ENCODE measurements at places on chromosomes 3 and 15.

GRCh38 chr3:150412561-150413231, 4.6 kb downstream of the TSC22D2 start:
- no peak for DNase-seq

DNA sequence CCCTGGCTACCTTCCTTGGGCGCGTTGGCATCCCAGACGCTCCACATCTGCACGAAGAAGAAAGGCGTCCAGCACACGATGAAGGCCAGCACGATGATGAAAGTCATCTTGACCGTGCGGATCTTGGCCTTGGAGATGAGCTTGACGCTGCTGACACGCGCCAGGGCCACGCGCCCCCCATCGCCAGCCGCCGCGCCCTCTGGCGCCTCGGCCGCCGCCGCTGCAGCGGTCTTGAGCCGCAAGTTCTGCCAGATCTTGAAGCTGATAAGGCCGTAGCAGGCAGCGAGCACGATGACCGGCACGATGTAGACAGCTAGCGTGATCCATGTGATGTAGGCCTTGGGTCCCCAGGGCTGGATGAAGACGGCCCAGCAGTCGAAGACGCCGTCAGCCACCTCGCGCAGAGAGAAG, 2.2 kb downstream of the OXTR start:
- no peak for DNase-seq

GRCh38 chr3:160784853-160785252, 28.8 kb downstream of the PPM1L start:
- no peak for DNase-seq

GRCh38 chr3:155497930-155498647, 204.6 kb upstream of the STRIT1 start:
- no peak for DNase-seq

- no peak for DNase-seq
These were observed 67.0 kb downstream of the MGLL start for GRCh38 chr3:127755305-127755681.

GRCh38 chr3:194049394-194049793, 86.6 kb upstream of the HES1 start:
- no peak for DNase-seq

GRCh38 chr3:197002701-197003454, 26.7 kb downstream of the MELTF start:
- peak; percentile 47 for DNase-seq

DNA sequence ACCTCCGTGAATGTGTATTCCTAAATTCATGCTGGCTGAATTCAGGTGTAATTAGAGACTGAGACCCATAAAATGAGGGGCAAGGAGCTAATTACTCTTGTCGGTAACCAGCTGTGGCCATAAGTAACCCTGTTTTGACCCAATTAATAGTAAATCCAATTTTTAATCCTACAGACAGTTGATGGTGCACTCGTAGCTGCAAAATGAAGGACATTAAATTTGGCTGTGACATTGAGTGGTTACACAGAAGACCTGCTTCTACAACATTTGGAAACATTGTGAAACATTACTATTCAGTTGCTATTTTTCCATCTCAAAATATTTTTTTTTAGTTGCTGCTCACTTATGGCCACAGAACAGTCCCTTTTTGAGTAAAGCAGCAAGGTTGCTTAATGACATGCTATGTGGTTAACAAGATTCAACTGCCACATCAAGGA, 33.0 kb downstream of the MBNL1 start:
- no peak for DNase-seq

- no peak for DNase-seq
These were observed 44.6 kb downstream of the TFG start for GRCh38 chr3:100753846-100754245.

- no peak for DNase-seq
These were observed 57.7 kb downstream of the SLC12A8 start for GRCh38 chr3:125154800-125155269.

- DNase-seq, result no peak
These were observed 159.3 kb downstream of the IL1RAP start for GRCh38 chr3:190673148-190673547.

GRCh38 chr3:62723166-62723913, 151.9 kb downstream of the CADPS start:
- no peak for DNase-seq

DNA sequence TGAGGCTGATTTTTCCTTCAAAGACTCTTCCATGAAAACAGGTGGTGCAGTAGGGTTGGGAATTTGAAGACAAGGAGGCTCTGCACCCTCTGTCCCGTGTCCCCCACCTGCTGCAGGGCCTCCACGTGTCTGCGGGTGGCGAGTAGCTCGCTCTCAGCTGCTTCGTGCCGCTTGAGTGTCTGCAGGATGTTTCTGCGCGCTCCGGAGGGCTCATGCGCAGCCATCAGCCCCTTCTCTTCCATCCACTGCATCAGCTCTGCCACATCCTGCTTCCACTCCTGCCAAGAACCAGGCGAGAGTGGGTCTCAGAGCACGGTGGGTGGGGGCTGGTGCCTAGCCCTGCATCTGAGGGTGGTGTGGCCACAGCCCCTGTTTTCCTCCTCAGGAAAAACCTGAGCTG, 17.8 kb downstream of the SPTBN5 start:
- DNase-seq, result no peak

- DNase-seq, result no peak
These were observed 13.2 kb downstream of the GREM1 start for GRCh38 chr15:32730677-32731654.

DNA sequence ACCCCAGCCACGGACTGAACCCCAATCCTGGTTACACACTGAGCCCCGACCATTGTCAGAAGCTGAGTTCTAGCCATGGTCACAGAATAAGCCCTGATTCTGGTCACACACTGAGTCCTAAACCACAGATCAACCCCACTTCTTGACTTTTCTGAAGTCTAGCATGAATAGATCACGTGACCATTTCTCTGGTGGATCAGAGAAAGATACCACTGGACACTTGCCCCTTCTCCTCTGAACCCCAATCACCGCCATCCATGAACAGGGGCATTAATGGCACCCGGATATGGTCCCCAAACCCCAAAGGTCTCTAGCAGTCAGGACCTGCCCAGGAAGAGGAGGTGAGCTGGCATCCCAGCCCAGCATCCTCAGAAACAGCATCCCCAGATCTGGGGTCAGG, 9.1 kb downstream of the HCN4 start:
- DNase-seq, result no peak

GRCh38 chr3:147458995-147459704, 50.0 kb downstream of the ZIC1 start:
- DNase-seq, result no peak

GRCh38 chr3:32240159-32240545, 1.7 kb downstream of the CMTM8 start:
- no peak for DNase-seq

DNA sequence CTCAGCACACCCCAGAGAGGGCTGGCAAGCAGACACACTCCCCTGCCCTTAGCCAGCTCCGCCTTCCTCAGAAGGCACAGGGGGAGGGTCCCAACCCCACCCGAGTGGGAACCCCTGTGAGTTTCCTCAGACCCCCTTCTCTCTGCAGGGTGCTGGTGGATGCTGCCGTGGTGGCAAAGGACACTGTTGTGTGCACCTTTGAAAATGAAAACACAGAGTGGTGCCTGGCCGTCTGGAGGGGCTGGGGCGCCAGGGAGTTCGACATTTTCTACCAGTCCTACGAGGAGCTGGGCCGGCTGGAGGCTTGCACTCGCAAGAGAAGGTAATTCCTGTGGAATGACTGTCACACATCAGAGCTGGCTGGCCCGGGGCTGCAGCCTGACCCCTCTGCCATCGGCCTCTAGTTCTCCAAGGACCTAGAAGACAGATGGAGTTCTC, 149.4 kb downstream of the LRRK1 start:
- DNase-seq, result no peak

- DNase-seq, result no peak
These were observed 44.0 kb upstream of the ALDH1A3 start for GRCh38 chr15:100835636-100836035.

DNA sequence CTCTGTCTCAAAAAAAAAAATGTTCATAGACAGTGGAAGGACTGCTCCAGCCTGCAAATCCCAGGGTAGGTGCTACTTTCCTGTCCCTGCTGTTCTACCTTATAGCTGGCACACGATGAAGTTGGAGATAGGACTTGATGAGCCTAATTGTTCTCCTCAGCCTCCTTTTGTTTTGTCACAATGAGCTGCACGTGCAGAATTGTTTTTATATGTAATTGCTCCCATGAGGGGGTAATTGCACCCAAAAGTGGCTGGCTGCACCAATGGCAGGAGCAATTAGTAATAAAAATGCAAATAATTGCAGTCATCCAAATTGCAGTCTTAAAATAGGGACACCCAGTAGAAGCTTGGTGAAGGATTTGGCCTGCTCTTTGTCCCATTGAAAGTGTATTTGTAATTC, 63.0 kb upstream of the PFN2 start:
- DNase-seq, result no peak

DNA sequence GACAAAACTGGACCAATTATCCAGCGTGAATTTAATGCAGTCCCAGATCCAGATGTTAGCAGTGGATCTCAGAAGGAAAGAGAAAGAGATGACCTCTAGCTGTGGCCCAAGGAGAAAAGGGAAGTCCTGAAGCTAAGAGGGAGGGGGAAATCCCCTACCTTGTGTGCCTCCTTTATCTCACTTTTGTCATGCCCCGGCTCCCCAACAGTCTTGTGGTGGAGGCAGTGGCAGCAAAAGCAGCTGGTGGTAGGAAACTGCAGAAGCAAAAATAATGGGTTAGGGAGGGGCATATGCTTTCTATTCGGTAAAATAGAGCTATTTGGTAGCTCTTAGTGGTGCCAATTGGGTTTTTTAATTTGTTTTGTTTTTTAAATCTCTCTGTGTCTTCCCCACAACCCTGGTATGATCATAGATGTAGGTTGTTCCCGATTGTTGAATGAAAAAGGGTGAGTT, 56.5 kb downstream of the MCTP2 start:
- no peak for DNase-seq

DNA sequence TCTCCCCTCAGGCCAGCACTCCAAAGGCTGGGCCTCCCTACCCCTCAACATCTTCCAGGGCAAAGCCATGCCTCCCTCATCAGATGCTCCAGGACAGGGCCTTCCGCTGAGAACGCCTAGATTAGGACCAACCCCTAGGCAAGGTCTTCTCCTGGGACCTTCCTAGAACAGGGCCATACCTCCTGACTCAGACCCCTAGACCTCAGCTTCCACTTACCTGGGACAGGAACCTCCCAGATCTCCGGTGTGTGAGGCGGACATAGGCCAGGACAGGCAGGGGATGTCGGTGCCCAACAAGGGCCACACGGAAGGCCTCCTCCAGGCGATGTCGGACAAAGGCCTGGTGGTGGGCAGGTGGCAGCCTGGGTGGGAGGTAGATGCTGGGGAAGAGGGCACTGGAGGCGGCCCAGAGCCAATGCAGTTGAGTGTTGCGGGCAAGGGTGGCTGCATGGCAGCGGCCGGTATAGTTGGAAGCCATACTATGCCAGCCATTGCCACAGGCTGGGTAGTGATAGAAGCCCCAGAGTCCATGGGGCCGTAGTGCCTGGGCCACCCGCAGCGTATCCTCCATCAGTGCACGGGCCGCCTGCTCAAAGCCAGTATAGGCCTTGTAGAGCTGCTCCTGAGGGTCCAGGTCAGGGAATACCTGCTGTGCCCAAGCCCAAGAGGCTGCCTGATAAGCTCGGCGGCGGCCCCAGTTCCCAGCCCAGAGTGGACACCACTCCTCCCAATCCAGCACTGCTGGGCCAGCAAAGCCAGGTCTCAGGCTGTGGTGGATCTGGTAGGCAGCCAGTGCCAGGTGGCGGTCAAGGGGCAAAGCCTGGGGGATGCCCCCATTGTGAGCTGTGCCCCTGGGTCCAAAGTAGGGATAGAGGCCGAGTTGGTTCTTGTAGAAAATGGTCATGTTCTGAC, 2.5 kb upstream of the IFRD2 start:
- DNase-seq, result no peak

DNA sequence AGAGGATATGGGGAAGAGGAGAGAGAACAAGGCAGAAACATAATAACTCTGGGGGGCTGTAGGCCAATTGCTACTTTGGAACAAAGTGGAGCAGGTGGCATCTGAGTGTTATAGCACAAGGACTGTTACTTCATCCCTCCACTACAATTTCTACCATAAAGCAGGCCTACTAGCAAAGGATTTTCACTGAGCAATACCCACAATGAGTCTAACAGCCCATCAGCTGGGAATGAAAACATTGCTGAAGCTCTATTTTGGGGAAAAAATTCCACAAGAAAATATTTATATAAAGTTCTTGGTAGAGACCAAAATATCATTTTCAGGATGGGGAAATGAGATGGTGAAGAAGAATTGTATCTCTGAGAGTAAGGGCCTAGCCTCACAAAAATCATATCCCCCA, 3.6 kb upstream of the SHC4 start:
- DNase-seq, result no peak

GRCh38 chr3:122101646-122102045, 46.5 kb downstream of the CD86 start:
- no peak for DNase-seq

DNA sequence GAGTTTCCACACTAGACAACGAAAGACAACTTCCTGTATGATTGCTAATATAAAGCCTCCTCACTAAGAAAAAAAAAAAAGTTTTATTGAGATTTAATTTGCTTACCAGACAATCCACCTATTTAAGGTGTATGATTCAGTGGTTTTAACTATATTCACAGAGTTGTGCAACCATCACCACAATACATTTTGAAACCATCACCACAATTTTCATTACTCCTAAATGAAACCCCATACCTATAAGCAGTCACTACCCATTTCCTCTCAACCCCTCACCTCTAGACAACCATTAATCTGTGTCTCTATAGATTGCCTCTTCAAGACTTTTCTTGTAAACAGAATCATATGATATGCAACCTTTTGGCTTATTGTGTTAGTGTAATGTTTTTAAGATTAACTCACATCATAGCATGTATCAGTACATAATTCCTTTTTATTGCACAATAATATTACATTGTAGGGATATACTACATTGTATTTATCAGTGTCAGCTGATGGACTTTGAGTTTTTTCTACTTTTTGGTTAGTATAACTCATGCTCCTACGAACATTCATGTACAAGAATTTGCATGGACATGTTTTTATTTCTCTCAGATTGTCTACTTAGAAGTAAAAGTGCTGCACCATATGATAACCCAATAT, 339.7 kb downstream of the NLGN1 start:
- DNase-seq, result no peak

- DNase-seq, result no peak
These were observed 254.3 kb downstream of the RYR3 start for GRCh38 chr15:33565094-33565493.

- no peak for DNase-seq
These were observed 8.7 kb downstream of the SPSB4 start for GRCh38 chr3:141059816-141060215.

DNA sequence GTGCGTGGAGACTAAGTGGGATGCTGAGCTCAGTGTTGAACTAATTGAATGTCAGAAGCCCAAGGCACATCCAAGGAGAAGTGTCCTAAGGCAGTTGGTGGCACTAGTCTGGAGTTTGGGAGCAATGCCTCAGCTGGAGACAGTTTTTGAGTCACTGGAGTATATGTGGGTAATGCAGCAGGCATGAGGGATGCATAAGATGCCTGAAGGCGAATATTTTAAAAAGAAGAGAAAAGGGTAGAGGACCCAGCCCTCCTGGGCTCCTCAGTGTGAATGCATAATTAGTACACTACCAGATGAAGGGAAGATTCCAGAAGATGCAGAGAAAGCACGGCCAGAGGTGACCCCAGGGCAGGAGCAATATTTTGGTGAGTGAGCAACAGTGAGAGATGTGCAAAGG, 25.1 kb upstream of the PROK2 start:
- DNase-seq, result no peak
